ENCODE measurements at places on chromosomes 2 and 18. TPM values are rescaled to one million over a fixed set of nuclear protein-coding genes. Genes with fewer than 3 reads are reported as not detected.

Gene ACADL
- total RNA-seq: not detected

Gene COLEC12
- total RNA-seq: 96.6 TPM

Gene GPR75
- total RNA-seq: not detected

Gene OTOS
- total RNA-seq: not detected

Gene PIEZO2
- 25.8 TPM for total RNA-seq
